Right renal pelvis (tissue), 4 donors: ENCODE measurements at places on chromosomes 6 and 20. TPM values are rescaled to one million over a fixed set of nuclear protein-coding genes. Genes with fewer than 3 reads are reported as not detected.

The DACT2 gene
- 20.1 TPM for polyA plus RNA-seq

DNA sequence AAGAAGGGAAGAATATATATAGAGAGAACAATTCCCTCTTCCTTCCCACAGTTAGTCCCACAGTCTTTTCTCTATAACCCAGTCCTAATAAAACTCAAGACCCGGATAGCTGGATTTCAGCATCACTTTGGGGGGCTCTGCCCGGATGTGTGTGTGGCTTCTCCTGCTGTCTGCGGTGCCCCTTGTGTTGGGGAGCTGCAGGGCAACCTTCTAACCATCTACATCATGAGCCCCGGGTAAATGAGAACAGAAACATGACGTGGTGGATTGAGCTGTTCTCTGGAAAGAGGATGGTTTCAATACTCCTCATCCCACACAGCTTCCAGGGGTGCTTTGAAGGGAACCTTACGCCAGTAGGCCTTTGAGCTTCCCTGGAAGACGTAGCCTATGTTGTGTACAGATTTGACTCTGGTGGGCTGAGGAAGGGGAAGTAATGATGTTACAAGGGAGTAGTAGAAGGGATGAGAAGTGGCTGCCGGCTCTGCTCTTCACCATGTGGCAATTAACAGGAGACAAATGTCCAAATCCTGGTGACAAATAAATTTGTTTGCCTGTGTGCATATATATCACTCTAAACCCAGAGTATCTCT lies 13.5 kb upstream of the PRDM1 start:
- DNase-seq, result no peak

GRCh38 chr6:9401960-9402359 lies 966.6 kb upstream of the SLC35B3 start:
- DNase-seq, result no peak

The DLL1 gene
- polyA plus RNA-seq, result 9.2 TPM

DNA sequence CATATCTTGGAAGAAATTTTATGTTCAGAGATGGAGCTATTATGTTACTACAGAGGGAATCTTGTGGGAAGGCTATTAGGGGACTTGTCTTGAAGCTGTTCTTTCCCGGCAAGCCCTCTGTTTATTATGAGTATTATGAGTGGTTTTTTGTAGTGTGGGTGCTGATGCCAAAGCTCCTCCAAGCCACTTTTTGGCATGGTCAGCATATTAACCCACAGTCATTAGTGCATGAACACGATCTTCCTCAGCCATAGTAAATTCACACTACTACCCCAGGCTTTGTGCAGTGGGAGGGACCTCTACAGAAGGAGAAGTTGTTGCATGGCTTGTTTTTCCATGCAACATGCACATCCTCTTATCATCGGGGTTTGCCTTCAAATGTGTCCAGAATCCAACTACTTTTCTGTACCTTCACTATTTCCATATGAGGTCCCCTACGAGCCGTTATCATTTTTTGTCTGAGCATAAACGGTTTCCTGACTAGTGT lies 6.5 kb upstream of the BMP6 start:
- no peak for DNase-seq

GRCh38 chr6:158008864-158009113 lies 27.1 kb downstream of the SYNJ2 start:
- DNase-seq, result no peak

- no peak for DNase-seq
Measured at GRCh38 chr20:12201289-12201991, 283.7 kb downstream of the BTBD3 start.

- DNase-seq, result no peak
Measured at GRCh38 chr6:49543087-49543858, 7.2 kb upstream of the C6orf141 start.

DNA sequence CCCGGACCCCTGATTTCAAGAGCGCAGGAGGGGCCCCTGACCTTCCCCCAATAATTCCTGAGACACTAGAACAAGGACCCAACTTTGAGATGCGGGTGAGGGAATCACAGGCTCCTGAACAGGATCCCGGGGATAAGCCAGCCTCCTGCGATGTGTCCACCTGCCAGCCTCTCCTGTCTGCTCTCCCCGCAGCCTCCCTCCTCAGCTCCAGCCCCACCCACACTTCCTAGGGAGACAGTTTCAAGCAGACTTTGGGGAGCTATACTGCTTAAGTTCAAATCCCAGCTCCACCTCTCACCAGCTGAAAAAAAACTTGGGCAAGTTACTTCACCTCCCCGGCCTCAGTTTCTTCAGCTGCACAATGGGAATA lies 50.8 kb downstream of the GRM4 start:
- DNase-seq, result no peak

DNA sequence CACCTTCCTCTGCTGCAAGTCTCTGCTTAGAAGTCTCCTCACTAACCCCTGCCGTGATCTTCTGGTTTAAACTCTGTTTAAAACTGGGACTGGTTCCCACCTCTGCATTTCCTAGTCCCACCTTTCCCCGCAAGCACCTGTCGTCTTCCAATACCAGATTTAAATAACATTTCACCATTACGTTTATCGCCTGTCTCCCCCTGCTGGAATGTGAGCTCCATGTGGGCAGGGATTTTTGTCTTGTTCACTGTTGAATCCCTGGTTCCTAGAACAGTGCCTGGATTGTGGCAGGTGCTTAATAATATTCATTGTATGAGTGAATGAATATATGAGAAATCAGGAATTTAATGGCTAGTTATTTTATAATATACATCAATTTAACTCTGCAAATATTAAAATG lies 2.7 kb downstream of the GUCA1A start:
- no peak for DNase-seq
